NCI-H1930 (cell line): ENCODE measurements at places on chromosomes 2 and 18.

DNA sequence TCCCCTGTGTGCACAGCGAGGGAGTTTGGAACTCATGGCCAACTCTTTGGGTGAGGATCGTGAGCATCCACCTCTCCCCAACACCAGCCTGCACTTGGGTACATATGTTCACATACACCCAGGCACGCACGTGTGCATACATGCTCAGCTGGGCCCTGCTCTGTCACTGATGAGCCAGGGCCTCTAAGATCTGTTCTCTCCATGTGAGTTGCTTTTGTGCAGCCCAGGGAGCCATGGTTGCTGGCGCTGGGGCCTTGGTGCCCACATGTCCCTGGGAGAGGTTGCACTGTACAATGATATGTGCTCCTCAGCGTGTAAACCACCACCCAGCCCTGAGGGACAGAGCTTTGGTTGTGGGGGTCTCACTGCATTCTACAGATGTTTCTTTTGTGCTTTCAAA is 44.1 kb downstream of the KLHL29 start:
- no peak for DNase-seq

DNA sequence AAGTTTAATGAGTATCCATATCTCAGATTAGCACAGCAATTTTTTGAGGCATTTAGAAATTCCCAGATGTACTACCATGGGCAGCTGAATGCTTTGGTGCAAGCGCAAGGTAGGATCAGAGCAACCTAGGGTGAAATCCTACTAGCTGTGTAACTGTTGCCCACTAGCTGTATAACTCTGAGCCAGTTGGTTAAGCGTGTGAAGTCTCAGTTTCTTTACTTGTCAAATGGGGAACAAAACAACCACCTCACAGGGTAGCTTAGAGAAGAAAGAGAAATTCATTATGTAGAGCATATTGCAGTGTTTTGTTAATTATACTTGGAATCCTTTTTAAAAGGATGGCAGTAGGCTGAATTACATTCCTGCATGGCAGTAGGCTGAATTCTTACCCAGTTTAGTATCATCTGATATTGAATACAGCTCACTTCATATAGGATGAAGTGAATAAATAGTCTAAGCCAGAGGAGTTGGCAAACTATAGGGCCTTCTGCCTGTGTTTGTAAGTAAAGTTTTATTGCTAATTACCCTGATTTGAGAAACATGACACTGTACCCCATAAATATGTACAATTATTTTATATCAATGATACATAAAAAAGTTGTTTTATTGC is 180.7 kb downstream of the PLCL1 start:
- DNase-seq = no peak

DNA sequence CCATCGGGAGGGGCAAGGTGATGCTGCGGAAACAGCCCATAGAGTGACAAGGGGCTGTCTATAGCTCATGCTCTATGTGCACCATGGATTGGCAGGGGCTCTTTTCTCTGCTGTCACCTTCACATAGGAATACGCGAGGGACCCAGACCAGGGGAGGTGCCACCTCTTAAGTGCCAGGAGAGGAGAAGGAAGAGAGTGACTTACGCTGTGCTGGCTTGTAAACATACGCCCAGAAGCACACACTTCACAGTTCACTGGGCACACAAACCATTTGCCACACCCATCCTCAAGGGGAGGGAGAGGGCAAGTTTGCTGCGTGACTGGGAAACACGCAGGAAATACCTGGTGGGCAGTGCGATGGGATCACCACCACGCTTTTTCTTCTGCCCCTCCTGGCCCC is 65.1 kb upstream of the GPR45 start:
- no peak for DNase-seq

DNA sequence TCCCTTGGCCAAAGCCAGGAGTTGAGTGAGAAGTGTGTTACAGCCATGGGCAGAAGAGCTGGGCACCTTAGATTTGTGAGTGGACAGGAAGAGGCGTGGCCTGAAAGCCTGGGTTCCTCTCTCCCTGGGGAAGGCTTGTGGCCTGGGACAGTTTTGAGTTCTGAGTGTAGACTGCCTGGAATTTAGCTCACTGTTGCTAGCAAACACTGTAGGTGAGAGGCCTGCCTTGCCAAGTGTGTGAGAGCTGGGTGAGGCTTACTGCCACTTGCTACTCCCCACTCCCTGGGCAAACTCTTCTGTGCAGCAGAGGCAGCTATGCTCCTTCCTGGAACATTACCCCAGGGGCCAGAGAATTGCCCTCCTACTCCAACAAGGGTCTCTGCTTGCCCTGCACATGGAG is 150.0 kb upstream of the GALNT5 start:
- DNase-seq = no peak

DNA sequence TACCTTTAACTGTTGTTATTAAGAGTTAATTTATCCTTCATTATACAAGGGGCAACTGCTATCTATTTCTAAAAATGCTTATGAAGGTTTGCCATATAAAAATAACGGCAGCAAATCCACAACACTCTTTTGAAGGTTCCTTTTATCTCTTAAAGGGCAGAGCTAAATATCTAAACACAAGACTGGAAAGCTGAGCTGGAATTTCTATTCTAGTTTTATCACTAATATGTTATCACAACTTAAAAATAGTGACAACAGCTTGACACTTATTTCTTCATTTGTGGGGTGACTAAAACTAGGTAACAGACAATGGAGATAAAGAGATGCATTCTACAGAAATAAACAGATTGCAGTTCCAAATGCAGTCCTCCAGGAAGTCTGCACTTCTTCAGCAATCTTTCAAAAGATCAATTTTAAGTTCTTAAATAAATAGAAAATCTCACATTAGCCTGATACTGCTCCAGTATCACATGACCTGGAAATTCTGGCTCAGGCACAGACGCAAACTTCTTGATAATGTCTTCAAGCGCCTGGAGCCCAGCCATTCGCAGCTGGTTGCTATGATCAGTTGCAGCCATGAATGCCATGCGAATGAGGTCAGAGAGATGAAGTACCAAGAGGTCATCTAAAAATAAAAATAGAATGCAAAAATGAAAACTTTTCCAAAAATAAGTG is 54.0 kb upstream of the STRN start:
- DNase-seq = no peak

DNA sequence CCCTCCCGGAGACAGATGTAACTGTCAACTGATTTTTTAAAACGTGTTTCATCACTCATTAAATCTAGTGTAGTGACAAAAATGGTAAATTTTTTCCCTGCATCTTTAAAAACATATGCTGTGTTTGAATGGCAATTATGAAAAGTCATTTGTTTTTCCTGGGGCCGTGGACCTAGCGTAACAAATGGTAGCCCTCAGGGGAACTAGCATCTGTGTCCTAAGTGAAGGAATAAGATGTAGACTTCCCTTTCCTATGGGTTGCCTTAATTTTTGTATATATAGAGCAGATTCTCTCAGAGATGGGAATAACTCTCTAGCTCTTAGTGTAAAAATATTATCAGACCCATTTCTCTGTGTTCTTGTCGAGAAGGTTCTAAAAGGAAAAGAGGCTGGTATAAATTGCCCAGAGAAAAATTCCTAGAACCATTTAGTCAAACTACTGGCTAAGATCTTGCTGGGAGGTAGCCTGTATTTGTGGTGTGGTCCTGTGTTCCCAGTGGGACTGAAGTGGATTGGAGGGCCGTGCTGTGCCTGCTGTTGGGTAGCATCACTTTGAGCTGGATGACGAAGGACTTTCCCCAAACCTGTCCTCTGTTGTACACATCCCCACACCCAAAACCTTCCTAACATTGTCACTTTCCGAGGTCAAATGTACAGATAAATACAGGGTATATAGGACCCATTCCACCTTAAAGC is 85.8 kb downstream of the LIMS1 start:
- no peak for DNase-seq

DNA sequence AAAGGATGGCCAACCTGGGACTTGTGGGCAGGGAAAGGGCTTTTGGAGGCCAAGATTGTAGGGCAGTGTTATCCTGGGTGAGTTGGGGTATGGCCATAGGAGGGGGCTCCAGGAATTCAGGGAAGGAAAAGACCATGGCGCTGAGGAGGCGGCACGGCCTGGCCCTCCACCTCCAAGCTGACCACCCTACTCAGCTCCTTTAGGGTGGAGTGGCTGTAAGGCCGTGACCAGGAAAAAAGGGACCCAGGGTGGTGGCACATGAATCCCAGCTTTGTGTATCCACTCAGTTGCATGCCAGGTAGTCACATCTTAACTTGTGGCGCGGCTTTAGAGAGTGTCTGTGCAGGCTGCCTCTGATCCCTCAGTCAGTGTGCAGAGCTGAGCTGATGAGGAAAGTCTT is 168.1 kb downstream of the AGAP1 start:
- DNase-seq = no peak

DNA sequence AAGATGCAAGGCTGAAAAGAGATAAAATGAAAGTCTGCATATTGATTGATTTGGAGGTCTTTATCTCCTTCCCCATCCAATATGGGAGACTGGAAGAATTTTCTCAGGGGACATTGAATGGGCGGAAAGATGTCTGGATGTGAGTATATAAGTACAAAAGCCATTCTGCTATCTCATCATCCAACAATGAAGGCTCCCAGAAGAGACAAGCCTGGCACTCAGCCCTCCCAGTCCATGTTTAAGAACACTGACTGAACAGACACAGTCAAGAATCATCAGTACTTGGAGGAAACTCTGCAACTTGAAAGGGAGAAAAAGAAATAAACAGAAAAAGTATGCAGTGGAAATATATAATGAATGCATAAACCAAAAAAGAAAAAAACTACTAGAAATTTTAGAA is 80.9 kb downstream of the PTRHD1 start:
- DNase-seq = no peak

DNA sequence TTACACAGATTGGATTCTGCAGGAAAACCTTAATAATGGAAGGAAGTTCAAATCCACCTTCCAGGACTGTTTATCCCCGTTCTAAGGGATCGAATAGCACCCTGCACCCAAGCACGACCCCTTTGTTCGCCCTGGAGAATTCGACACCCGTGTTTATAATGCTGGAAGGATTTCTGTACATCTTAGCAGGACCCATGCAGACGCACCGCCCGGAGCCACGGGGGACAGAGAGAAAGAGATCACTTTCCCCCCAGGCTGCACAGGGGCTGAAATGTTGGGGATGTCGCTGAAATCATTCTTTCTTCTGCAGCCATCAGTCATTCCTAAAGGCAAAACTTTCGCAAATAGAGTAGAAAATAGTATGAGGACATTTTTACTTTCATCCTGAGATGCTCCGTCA is 238.7 kb upstream of the SALL3 start:
- DNase-seq = no peak

DNA sequence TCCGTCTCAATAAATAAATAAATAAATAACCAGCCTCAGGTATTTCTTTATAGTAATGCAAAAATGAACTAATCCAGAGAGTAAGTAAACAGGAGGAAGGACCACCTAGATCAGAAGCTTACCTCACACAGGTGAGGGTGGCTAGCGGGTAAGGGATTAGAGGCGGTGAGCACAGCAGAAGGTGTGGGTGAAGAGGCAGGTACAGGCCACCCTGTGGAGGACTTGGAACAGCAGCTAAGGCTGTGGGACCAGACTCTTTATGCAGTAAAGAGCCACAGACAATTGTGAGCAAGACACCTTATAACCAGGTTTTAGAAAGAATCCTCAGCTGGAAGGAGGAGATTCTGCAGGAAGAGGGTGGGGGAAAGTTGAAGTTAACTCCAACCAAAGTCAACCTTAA is 34.2 kb upstream of the TTR start:
- no peak for DNase-seq

GRCh38 chr18:45619062-45619825 is 4.0 kb downstream of the SLC14A2 start:
- no peak for DNase-seq

DNA sequence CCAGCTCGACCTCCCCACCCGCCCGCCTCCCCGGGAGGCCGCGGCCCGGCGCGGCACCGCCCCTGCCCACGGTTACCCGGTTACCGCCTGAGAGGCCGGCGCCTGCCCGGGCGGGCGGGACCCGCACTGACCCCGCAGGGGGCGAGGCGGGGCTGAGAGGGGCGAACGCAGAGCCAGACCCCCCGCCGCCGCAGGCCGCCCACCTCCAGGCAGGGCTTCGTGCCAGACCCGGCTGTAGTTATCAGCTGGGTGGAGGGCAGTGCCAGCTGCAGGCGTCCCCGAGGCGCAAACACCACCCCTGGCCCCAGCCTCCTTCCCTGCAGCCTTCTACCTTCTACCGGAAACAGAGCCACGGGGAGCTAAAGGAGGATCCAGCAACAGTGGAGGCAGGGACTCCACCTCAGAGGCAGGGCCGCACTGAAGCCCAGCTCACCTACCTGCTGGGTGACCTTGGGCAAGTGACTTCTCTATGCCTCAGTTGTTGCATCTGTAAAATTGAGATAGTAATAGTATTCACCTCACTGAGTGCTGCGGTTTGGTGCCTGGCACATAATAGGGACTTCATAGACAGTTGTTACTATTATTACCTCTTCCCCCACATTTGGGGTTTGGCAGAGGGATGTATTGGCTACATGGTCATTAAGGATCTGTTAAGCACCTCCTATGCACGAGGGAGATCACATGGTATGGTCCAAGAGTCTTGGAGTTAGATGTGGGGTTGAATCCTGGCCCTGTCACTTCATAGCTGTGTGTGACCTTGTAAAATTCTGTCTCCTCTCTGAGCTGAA is 231.6 kb upstream of the SMAD2 start:
- peak; percentile 55 for DNase-seq

- no peak for DNase-seq
These were observed 149.3 kb downstream of the CSRNP3 start for GRCh38 chr2:165618806-165619205.

DNA sequence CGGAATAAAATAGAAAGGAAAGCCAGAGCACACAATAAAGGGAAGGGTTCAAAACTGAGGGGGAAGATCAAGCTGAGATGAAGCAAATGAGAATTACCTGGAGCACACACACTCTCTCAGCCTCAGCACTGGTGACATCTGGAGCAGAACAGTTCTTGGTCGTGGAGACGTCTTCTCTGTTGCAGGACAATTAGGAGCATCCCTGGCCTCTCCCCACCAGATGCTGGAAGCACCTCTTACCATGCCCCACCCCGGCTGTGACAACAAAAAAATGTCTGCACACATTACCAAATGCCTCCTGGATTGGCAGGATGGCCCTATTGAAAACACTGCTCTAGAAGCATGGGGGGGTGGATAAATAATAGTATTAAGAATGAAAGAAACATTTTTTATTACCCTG is 43.6 kb upstream of the MAP3K20 start:
- DNase-seq = no peak

GRCh38 chr2:58227171-58227917 is 13.8 kb downstream of the FANCL start:
- DNase-seq = no peak

DNA sequence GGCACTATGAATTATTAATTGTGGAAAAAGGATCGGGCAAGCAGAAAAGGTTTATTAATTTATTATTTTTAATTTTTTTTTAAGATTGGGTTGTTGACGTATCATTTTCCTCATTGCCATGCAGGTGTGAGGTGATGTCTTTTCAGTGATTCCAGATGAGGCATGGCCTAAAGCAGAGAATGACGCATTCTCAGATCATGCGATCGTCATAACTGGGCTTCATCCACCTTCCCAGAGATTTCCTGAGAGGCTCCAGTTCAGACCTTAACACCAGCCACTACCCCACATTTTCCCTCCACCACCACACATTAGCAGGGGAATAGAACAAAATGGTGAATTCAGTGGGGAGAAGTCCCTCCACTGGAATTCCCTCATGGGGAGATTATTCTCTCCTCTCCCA is 518.4 kb upstream of the SPHKAP start:
- DNase-seq = no peak

GRCh38 chr2:88334418-88334817 is 118.1 kb downstream of the FOXI3 start:
- no peak for DNase-seq
